SK-N-SH (cell line): ENCODE measurements at places on chromosomes 6 and 20.

DNA sequence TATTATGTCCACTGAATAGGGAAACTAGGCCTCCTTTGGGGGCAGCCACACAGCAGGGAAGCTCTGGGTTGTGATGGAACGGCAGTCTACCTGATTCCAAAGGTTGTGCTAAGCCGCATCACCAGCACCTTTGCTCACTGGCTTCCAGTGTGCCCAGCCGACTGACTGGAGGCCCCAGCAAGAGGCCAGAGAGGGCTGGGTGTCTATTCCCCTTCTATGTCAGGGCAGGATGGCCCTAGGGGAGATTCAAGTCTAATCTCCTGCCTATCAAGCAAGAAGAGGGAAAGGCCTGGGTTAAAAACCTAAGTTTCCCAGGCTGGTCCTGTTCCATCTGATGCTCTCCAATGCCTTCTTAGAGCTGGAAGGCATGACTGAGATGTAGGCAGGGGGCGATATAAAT lies 53.6 kb downstream of the JPH2 start:
- DNase-seq: peak; percentile 48

GRCh38 chr6:157996201-157996712 lies 14.6 kb downstream of the SYNJ2 start:
- no peak for DNase-seq

DNA sequence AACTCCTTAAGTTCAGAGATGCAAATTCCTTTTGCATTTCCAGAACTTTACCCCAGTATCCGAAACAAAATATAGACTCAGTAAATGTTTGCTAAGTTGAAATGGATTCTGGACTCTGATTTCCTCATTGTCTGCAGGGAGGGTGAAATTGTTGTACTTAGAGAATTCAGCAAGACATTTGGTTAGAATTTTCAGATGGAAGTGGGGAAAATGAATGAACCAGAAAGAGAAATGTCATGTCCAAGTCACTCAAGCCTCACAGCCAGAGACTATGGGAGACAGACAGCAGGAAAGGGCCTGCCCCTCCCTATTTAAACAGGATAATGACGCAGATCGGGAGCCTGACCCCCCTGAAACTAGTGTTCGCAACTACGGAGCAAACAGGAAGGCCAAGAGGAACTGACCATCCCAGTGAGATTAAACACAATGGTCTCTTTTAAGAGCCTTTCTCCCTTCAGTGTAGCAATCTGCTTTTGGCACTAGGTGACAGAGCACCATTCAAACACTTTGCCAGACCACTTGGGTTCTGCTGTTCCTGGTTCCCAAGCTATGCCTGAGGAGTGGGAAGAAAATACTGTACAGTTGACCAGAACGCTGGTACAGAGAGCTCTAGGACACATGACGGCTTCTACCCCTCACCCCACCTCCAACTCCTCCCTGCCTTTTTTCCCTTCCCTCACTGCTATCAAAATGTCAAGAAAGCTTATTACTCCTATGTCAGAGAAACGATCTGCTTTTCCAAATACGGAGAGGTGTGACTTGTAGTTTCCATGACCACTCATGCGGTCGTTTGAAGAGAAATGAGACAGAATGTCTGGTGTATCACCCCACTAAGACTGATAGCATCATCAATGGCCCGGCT lies 13.7 kb downstream of the NEDD9 start:
- no peak for DNase-seq

GRCh38 chr6:99136488-99136887 lies 188.7 kb upstream of the FBXL4 start:
- no peak for DNase-seq

DNA sequence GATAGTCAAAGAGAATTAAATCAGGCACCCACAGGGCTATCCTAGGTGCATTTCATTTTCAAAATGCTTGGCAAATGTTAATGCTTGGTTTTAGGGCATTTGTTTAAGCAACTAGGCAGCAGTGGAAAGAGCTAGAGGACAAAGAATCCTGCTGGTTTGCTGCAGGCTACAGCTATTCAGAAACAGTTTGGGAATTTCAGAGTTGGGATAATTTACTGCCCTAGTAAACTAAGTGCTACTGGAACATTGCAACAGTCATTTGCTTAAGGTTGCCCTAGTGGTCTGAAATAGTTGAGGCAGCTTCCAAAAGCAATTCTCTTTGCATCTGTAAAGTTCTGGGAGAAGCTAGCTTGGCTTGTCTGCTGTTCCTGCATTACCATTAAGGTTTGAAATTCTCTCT lies 312.7 kb downstream of the LAMA2 start:
- DNase-seq: no peak
